Left ventricle myocardium superior (tissue), 1 donor: ENCODE measurements at places on chromosomes 1 and 21. TPM values are rescaled to one million over a fixed set of nuclear protein-coding genes. Genes with fewer than 3 reads are reported as not detected.

DNA sequence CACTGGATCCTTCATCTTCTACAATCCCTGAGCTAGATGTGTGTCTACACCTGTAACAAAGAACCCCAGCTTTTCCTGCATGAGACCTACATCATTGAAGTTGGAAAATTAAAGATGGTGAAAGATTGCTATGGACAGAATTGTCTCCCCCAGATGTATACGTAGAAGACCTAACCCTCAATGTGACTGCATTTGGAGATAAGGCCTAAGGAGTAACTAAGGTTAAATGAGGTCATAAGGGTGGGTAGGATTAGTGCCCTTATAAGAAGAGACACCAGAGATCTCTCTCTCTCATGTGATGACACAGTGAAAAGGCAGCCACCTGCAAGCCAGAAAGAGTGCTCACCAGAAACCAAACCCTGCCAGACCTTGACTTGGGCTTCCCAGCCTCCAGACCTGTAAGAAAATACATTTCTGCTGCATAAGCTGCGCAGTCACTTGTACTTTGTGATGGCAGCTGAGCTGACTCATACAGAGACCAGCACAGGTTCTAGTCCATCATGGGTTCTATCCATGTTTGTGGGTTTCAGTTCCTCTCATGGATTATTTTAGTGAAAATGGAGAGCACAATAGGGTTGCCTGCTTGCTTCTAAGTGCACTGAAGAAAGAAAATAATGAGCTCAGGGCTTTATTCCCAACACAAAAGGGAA lies 180.8 kb downstream of the TPR start:
- no peak for DNase-seq

The CHI3L2 gene
- 4.7 TPM for total RNA-seq

DNA sequence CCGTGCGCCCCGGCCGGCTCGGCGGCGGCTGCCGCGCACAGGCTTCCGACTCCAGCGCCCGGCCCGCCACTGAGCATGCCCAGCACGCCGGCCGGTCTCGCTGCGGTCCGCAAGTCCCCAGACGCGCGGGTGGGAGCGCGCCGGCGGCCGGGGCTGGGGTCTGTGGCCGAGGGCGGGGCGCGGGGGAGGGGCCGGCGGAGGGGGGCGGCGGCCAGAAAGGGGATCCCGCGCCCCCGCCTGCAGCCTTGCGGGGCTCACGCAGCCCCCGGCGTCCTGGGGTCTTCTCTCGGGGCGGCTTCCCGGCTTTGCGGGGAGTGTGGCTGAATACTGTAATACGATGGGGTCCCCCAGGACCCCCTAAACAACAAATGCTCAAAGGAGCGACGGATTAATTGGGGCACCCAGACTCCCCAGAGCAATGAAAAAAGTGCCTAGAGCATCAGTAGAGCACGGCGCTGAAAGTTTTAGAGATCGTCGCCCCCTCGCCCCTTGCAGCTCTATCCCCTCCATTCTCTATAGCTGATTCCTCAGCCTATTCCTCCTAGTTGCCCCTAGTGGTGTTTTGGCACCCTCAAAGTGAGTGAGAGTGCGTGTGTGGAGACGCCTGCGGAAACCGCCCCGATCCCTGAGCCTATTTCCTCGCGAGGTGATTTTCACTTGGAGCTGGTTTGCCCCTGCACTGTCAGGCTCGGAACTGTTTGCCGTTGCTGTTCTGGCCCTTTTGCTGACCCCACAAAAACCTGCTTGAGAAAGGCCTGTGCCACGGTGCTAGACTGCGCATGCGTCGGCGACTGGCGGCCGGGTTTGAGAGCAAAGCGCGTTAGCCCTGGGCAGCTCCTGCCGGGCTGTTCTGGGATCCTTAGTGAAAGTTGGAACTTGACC lies at the start of gene VAV3:
TSS of gene VAV3 (minus strand) at position 71 of the 882 bp plus-strand sequence. CDS start 311 bp downstream, outside the sequence.
- DNase-seq: peak; percentile 89

GRCh38 chr1:227120826-227121225 lies 180.7 kb downstream of the COQ8A start:
- DNase-seq: no peak

- no peak for DNase-seq
Observed at GRCh38 chr1:17207966-17208418, 3.1 kb downstream of the PADI1 start.

DNA sequence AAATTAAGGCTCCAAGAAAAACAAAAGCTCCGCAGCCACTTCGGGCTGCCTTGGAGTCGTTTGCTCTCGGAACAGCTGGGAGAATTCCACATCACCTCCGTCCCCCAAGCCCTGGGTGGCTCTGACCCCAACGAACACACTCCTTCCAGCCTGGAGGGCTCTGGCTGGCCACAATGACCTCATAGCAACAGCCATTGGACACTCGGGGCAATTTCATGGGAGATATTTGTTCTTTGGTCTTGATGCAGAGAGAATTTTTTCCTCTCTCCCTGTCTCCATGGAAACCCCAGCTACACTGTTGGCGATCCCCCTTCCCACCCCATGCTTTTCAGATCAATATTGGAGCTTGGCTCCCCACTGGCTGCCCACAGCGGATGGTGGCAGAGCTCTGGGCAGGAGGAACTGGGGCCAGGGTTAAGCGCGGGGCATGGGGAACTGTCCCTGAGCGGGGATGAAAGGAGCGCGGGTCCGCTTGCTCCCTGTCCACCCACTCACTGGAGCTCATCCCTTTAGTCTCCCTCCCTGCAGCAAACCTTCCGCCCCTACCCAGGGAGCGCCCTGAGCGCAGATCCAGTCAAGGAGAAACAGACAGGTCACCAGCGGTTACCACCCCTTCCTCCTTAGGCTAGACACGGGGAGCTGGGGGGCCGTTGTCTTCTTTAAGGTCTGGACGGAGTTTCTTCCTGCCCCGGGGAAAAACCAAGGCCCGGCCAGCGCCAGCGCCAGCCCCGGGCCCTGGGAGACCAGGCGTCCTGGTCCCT lies 1.2 kb downstream of the WNT4 start:
- DNase-seq: no peak

DNA sequence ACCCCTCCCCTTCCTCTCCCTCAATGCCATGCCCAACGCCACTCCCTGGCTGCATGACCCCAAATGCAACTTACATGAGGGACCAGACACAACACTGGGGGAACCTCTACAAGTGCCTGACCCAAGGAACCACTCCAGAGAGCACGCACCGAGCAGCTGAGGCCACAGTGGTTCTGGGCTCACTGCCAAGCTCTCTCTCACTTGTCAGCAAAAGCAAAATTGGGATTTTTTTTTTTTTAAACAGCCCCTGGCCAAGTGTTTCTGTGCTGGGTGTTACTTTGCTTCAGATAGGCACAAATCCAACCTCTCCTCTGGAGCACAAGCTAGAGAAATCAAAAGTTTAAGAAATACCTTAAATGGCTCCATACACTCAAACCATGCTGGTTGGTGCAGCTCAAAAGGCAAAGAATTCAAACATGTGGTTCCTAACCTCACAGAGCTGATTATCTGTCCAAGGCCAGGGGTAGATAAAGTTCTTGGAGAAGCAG lies 363.0 kb downstream of the SETD4 start:
- DNase-seq: peak; percentile 78

The CFHR2 gene
- not detected for total RNA-seq

- DNase-seq: no peak
Observed at GRCh38 chr1:173122344-173122935, 71.7 kb upstream of the TNFSF18 start.

DNA sequence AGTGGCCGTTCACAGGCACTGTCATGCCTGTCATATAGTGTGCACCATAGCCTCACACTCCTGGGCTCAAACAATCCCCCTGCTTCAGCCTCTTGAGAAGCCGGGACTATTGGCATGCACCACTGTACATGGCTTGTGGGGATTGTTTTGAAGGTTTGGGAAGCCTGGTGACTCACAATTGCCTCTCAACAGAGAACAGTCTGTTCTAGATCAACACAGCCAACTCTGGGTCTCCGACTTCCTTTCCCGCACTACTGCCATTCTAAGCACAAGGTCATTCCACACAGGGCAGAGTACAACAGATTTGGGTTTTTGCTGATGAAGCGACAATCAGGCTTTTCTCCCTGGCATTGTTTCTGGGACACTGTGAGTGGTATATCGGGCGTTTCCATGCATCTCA lies 15.5 kb upstream of the AHCTF1 start:
- peak; percentile 49 for DNase-seq

- DNase-seq: no peak
Observed at GRCh38 chr1:37482004-37482785, 7.8 kb downstream of the ZC3H12A start.

DNA sequence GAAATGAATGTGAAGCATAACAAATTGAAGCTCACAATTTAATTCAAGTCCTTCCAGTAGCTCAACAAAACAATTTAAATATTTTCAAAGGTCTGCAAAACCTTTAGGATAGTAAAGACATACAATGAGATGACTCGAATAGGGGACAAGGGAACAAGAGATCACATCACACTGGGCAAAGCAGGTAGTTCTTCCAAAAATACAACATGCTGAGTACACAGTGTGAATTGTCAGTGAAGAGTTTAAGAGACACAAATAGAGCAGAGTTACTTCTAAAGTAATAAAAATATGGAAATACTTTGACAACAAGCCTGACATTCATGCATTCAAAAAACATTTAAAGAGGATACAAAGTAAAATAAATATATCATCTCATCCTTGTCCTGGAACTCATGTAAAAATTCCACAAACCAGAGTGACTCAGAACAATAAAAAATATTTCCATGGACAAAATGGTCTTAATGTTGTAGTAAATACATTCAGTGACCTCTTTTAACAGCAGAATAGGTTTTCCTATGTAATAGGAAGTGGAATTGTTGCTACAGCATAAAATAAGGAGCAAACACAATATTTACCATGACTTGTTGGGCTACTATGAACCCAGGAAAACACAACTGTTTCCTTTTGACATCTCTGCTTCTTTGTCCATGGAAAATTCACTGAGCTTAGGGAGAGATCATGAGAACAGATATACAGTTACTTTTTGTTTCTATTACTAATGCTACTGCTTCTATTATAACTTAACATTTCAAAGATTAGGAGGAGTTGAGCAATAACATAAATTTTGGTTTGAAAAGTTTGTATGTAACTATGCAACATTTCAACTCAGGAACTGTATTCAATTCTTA lies 83.7 kb upstream of the BCL10 start:
- no peak for DNase-seq

DNA sequence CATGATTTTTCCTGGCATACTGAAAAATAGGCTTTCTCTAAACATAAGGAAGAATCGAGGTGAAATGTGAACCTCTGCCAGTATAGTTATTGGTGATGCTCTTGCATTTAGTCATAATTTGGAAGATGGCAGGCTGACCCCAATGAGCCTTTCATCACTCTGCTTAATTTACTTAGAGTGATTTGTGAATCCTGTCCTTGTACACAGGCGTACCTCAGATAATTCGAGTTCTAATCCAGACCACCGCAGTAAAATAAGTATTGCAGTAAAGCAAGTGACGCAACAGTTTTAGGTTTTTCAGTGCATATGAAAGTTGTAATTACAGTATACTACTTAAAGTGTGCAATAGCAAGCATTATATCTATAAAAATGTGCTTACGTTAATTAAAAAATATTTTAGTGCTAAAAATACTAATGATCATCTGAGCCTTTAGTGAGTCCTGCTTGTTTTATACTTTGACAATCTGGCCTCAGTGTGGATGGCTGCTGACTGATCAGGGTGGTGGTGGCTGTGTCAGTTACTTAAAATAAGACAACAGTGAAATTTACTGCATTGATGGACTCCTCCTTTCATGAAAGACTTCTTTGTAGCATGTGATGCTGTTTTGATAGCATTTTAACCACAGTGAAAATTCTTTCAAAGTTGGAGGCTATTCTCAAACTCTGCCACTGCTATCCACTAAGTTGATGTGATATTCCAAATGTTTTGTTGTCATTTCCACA lies 1.7 kb downstream of the PKNOX1 start:
- no peak for DNase-seq

The CLEC20A gene
- total RNA-seq: not detected

DNA sequence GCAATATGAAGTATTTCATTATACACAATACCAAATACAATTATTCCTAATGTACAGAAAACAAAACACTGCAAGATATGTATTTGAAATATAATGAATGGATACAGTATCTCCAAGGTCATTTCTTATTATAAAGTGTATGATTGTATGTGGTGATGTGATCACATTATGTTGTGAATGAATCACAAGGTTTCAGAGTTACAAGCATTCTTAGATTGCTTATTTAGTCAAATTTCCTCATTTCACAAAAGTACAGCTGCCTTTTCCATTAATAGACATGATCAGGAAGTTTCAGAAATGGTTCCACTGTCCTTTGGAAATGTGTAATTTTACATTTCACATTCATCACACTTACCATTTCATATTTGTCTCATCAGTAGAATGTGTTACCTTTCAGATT lies 28.3 kb upstream of the NEK7 start:
- no peak for DNase-seq

DNA sequence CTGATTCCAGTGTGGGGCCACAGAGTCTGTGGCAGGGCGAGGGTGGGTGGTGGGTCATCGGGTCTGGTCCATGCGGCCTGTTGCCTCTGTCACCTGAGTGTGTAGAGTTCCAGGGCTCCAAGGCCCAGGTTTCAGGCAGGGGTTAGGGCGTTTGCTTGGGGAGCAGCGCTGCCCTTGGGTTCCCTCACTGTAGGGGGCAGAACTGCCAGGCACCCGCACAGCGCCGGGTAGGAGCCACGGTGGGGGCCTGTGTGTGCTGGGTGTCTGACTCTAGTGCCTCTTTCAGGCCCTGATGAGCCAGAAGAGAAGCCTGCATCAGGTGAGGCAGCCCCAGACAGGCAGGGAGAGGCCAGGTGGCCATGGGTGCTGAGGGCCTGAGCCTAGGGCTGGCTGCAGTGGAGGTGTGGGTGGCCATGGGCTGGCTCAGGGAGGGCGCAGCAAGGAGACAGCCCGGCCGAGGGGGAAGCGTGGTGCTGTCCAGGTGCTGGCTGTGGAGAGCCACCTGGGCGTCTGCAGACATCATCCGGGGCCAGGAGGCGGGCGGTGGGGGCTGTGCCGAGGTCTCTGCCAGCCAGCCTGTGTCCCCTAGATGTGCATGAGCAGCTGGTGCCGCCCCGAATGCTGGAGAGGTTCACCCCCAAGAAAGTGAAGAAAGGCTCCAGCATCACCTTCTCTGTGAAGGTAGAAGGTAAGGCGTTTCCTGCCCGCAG lies 72.3 kb downstream of the TRIM11 start:
- DNase-seq: peak; percentile 23

DNA sequence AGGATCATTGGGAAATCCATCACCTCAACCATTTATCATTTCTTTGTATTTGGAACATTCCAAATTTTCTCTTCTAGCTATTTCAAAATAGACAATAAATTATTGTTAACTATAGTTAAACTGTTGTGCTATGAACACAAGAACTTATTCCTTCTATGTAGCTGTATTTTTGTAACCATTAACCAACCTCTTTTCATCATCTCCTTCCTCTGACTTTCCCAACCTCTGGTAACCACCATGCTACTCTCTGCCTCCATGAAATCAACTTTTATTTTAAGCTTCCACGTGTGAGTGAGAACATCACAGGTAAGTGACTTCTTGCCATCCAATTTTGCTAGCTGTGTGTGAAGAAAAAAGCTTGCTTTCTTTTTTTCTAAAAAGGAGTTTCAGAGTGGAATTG lies 418 bp downstream of the IFI44L start:
- no peak for DNase-seq

The EEIG2 gene
- 5.0 TPM for total RNA-seq

The TGFB2 gene
- total RNA-seq: 2.0 TPM
